T-helper 22 cell (primary cell): ENCODE measurements at places on chromosomes 7 and 10.

GRCh38 chr7:105480931-105481330 lies 41.1 kb downstream of the PUS7 start:
- DNase-seq = no peak

DNA sequence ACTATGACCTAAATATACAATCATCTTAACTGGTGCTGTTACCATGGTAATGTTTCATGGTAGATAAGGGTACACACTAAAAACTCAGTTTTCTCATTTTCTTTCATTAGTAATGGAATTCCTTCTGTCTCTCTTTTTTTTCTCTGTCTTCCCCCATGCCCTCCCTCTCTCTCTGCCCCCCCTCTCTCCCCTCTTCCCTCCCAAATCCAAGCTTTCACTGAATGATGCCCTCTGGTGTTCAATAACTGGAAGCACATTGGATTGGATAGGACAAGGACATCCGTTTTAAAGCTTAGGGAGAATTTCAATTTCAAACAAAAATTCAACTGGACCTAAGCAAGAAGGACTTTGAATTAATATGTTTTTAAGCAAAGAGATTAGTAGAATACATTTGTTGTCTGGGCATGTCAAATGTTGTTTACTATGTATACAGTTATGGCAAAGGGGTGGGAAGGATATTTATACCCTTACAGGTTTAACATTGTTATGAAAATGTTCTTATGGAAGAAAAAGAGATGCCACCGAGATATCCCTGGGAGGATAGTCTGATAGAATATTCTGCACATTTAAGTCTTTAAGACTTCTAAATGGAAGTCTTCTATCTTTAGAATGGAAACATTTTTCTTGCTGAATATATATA lies 6.1 kb downstream of the CHRM2 start:
- DNase-seq = no peak

DNA sequence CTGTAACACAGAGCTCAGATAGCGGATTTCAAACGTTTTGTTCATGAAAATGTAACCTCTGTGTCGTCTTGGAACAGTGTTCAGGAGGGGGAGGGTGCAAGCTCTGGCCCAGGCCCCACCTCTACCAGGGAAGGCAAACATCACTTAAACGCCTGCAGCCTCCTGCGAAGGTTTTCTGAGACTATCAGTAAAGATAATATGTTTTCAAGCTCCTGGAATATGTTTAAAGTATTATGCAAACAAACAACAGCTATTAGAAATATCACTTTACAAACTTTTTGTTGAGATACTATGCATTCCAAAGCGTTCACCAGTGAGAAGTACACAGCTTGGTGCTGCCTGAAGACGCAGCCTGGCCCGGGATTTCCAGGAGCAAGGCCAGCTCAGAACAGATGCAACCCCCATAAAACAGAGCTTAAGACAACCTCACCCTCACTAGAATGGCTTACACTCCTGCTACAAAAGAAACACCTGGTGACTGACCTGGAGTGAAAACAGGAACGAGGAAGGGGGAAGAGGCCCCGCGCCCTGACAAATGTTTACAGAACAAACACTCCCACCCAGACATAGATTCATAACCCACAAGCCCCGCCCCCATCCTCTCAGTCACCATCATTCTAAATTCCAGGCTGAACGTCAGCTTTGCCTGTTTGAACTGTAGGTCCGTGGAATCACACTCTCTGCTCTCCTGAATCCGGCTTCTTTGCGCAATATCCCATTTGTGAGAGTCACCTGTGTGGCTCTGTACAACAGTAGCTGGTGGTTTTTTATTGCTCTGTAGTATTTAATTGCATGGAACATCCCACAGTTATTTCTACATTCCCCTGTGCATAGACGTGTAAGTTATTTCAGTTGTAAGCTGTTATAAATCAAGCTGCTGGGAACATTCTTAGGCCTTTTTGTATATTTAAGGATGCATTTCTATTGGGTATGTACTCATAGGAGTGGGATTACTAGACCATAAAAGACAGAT lies 155.0 kb downstream of the PTPRN2 start:
- no peak for DNase-seq

- peak; percentile 14 for DNase-seq
Measured at GRCh38 chr7:47945261-47946015, 2.8 kb downstream of the PKD1L1 start.

GRCh38 chr10:85645053-85645452 lies 721.5 kb downstream of the GRID1 start:
- DNase-seq = no peak

GRCh38 chr10:14329746-14330173 lies 964 bp downstream of the FRMD4A start:
- DNase-seq = no peak

DNA sequence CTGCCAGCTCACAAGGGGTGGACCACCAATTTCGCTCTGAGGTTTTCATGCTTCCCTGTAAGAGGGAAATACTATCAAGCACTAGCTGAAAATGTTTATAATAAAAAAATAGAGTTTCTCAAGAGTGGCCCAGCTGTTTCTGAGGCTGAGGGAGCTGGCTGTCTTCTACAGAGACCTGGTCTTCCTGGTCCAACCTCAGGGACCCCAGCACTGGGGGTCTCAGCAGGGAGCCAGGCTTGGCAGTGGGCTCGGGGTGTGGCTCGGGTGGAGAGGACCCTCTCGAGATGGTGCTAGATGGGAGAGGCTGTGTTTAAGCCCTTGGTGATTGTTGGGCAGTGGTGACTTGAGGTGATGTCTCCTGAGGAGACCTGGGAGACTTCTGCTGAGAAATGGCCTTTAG lies 87.3 kb upstream of the SHH start:
- DNase-seq = no peak

DNA sequence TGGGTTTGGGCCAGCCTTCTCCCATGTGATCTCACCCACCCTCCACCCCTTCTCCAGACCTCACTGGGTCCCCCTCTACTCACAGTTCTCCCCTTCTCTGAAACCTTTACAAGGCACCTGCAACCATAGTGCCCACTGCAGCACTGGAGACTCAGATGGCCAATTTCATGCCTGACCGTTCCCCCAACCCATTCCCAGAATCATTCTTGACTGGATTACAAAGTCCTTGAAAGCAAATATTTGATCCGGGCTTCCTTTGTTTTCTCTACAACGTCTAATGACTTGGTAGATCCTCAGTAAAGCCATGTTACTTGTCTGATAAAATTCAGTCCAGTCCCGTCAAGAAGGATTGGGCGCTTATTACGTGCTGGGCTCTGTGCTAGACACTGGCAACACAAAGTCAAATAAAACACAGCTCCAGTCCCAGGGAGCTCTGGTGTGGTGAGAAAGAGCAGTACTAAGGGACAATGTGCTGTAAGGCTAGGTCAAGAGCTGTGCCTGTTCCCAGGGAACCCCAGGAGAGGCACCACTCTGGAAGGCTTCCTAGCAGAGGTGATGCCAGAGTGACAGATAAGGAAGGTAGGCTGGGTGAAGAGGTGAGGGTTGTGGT lies 36.5 kb downstream of the SH3PXD2A start:
- DNase-seq = no peak

- DNase-seq = no peak
Measured at GRCh38 chr7:98521089-98521692, 95.9 kb upstream of the NPTX2 start.

GRCh38 chr10:120477021-120477742 lies 20.2 kb downstream of the PLPP4 start:
- no peak for DNase-seq

GRCh38 chr7:80439894-80440821 lies 71.7 kb downstream of the GNAT3 start:
- DNase-seq = no peak

DNA sequence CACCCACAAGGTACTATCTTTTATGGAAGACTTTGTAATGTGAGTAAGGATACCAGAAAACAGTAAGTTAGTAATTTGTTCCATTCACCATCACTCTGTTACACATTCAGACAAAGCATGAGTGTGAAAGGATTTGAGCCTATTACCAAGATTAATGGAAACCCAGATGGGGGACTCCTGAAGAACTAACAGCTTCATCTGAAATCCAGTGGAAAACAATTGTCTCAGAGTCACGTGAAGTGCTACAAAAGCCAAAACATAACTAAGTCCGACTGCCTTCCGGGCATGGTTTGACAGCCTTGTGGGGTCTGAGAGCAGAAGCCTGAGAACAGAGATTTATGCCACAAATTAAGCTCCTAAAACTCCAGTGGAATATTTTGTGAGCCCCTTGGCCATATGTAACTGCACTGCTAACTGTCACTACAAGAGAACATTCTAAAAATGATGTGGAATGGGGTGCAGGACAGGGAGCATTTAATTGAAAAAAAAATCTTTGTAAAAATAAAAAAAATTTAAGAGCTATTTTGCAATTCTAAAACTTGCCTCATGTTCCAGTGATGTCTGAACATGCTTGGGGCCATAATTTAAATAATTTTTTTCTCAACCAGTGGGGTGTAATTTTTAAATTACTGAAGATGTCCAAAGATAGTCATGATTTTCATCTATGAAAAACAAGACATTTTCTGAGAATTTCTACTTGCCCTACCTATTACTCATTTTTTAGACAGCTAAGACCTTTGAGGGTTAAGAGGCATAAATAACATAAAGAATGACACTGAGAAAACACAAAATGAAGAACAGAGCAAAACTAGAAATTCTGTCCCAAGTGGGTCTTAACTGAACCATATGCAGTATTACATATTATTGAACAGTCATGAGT lies 555.0 kb downstream of the INHBA start:
- DNase-seq = no peak

- DNase-seq = no peak
Measured at GRCh38 chr10:62733654-62734293, 70.7 kb upstream of the ADO start.

GRCh38 chr10:5987747-5988146 lies 10.4 kb upstream of the IL15RA start:
- no peak for DNase-seq

GRCh38 chr7:129831424-129832058 lies 121.2 kb downstream of the UBE2H start:
- DNase-seq = no peak

DNA sequence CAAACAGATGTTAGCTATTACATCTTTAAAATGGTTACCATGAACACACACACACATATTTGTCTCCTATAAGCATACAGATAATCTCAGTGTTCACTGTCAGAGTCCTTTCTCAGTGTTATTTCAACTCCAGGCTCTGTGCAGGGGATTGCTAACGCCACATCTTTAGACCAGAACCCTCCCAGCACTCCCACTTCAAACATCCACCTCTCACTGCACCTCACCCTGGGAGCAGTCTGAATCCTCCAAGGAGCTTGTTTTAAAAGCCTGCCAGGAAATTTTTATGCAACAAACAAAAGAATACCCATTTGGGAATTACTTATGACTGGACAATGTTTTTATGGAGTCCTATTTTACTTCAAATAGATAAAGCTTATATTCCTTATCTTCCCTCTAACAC lies 107.4 kb downstream of the PARD3 start:
- DNase-seq = no peak

DNA sequence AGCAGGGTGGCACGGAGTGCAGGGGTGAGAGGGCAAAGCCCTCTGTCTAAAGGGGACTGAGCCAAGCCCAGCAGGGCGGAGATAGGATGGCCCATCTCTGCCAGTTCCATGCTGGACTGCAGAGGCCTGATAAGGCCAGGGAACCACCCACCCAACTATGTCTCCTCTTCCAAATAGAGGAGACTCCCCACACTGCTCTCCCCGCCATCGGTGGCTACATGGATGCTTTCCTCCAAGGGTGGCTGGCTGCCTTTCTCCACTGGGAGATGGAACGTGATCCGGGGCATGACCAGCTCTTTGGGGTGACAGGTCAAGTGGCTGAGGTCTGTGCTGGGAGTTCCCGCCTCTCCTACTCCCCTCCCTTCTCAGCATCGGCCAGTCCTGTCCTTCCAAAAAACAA lies 58.1 kb upstream of the MXI1 start:
- no peak for DNase-seq

GRCh38 chr7:116955340-116955739 lies 2.0 kb downstream of the ST7 start:
- no peak for DNase-seq

- no peak for DNase-seq
Measured at GRCh38 chr10:28043941-28044340, 45.1 kb upstream of the ODAD2 start.

DNA sequence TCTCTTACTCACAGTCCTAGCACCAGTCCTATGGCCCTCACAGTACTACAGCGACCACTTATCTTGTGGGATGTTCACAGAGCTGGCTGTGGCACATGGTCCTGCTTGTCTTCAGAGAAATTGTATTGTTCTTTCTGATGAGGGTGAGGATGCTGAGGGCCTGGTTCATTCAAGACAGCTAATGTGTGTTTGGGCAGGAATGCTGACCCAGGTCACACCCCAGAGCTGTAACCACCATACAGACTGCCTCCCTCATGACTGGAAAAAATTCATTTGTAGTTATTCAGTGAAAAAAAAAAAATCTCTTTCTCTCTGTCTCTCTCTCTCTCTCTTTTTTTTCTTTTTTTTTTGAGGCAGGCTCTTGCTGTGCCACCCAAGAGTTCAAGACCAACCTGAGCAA lies 83.5 kb downstream of the KLF6 start:
- no peak for DNase-seq

DNA sequence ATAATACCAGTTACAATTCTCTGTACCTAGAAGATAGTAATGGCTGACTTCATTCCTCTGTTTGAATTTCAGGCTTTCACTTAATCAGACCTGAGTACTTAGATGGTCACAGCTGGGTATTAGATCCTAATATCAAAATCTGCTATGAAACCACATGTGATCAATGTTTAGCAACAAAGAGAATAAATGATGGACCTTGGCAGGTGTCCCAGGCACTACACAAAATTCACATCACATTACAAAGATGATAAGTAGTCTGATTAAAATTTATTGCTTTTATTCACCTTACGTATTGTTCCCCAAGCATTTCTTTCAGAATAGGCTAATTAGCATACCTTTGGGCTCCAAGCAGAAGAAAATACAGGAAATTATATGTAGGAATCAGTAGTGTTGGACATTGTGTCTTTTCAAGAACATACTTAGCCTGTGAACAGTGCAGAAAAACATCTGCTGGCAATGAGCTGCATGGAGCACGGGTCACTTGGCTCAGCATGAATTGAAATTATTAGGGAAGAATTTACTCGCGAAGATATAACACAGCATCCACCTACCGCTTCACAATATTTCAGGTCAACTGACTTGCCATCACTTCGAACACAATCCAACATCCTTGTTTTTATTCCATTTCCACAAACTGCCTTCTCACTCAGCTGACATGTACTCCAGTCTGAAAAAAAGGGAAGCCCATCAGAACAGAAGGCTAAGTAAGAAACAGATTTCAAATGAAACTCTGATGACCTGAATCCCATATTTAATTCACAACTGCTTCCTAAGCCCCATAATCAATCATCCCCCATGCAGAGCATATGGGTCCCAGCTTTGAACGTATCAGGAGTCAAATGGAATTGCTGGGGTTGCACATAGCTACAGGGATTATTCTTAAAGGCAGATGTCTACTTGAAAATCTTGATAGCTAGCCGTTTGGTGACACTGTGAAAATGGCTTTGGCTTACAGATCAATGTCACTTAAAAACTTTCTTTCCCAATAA lies 421.0 kb downstream of the THSD7A start:
- DNase-seq = no peak

- no peak for DNase-seq
Measured at GRCh38 chr7:39016609-39017008, 38.9 kb downstream of the POU6F2 start.

- DNase-seq = no peak
Measured at GRCh38 chr10:18793951-18794350, 134.7 kb downstream of the ARL5B start.
